ENCODE measurements at places on chromosomes 6 and 20.
A peak's percentile ranks its signal among the peaks of the same experiment; 100 is the strongest.

- DNase-seq: no peak
These were observed 13.4 kb downstream of the RFPL4B start for GRCh38 chr6:112360498-112360897.

GRCh38 chr6:152420696-152421095 lies 216.5 kb downstream of the SYNE1 start:
- DNase-seq: no peak

GRCh38 chr6:166461821-166462460 lies 79.2 kb upstream of the MPC1 start:
- DNase-seq: no peak

DNA sequence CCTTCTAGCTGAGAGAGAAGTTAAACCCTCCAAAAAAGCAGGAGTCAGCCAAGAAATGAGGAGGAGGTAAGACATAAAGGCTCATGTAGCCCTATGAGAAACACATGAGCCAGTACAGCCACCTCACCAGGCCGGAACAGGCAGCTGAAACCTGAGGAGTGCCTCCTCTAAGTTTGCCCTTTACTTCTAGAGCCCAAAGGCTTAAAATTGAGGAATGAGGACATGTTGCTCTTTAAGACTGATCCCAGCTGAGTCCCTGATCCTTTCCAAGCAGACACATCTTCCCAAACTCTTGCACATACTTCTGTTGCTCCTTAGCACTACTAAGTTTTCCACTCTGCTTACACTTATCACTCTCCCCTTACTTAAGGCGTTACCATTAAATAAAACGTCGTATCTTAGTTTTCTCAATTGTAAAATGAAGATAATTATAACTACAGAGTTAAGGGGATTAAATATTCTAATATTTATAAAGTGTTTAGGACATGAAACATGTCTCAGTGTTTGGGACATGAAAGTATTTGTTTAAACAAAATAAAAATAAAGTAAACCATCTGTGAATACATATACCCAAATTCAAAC lies 124.0 kb downstream of the OGFRL1 start:
- DNase-seq: no peak

- no peak for DNase-seq
These were observed 1.8 kb downstream of the ENTPD6 start for GRCh38 chr20:25197183-25197869.

DNA sequence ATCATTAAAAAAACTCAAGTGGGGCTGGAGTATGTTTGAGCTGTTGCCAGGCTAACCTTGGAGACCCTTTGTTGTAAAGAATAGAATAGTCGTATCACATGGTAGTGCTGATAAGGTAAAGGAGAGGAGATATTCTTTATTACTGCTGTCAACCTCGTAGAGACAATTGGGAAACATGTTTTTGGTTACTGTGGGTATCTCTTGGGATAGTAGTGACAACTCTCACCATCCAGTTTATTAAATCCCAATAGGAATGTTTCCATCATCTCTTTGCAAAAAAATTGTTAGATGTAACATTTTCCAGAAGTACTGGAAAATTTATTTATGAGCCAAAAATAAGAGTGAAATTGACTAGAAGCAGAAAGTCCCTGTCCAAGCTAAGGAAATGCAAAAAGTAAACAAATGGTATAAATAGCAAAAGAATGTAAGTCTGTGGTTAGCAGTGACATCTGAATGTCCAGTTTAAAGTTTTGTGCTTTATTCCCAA lies 829.3 kb upstream of the CITED2 start:
- DNase-seq: no peak

DNA sequence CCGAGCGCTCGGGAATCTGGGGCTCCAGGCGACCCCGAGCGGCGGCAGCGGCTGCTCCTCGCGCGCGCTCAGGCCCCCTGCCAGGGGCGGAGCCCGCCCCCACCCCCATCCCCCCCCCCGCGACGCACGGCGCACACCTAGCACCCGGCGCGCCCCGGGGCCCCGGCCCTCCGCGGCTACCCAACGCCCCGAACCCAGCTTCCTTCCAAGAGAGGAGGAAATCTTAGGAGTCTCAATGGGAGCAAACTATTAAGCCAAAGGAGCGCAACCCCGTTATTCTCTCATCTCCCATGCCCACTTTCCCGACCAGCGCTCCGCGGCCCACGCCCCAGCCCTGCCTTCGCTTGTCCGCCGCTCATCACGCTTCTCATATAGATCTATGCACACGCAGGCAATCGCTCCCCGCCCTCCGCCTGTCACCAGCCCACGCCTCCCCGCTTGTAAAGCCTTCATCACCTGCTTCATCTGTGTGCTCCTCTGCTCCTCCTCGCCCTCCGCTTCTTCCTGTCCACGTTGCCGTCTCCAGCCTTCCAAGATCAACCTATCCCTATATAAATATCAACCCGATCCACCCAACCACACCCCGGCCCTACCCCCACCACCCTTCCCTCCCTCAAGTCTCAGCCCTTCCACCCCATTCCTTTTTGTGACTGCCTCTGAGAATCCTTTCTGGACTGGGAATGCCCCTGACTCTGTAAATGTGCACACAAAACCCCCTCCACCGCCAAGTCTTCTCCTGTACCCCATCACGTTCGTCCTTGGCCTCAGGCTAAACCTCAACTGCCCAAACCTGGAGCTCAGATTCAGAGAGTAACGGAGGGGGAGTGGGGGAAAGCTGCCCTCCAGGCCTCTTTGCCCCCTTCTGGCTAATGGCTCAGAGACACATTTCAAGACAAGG lies at the start of gene DLK2:
Gene DLK2, minus strand, starts transcription at position 18 of the 898 bp plus-strand sequence. CDS start 723 bp downstream, outside the sequence.
- no peak for DNase-seq

GRCh38 chr6:116247285-116247684 lies 6.6 kb downstream of the TSPYL4 start:
- no peak for DNase-seq

DNA sequence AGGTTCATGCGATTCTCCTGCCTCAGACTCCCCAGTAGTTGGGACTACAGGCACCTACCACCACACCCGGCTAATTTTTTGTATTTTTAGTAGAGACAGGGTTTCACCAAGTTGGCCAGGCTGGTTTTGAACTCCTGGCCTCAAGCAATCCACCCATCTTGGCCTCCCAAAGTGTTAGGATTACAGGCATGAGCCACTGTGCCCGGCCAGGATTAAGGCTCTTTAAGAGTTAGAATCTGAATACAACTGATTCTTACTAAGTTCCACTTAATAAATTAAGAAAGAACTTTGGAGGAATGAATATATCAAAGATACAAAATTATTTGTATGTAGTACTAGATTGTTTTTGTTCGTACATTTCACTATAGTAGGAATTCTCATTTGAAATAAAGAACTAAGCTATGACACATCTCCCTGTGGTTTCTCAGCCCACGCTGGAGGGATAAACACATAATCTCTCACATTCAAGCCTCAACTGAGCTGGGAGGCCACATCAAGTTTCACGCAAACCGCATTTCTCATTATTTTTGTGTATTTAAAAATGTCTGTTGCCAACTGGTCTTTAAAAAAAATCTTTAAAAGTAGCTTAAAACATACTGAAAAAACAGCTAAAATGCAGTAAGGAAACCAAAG lies 34.2 kb downstream of the DTNBP1 start:
- DNase-seq: no peak

GRCh38 chr6:148746363-148747144 lies at the start of gene UST:
Gene UST, plus strand, starts transcription at chr6:148747030. Its CDS starts 401 bp downstream, at chr6:148747431.
- DNase-seq: no peak

DNA sequence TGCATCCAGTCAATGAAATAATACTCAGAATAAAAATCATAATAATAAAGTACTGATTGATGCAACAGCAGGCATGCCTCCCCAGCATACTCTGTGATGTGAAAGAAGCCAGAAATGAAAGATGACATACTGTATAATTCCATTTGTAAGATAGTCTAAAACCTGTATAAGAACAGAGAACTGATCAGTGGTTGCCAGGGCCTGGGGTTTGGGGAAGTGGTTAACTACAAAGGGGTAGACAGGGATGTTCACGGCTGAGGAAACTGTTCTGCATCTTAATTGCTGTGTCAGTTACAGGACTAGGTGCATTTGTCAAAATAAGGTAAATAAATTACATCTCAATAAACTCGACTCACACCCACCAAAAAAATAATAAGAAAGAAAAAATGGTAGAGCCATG lies 81.3 kb upstream of the BMP2 start:
- DNase-seq: no peak

GRCh38 chr6:108591040-108591816 lies 30.5 kb downstream of the FOXO3 start:
- DNase-seq: no peak

- DNase-seq: no peak
These were observed 23.5 kb upstream of the CTNNBL1 start for GRCh38 chr20:37670351-37670791.

- DNase-seq: no peak
These were observed 50.2 kb upstream of the SENP6 start for GRCh38 chr6:75551367-75551952.

GRCh38 chr6:26056583-26057350 lies 30.5 kb upstream of the HFE start:
- DNase-seq: peak; percentile 71

- DNase-seq: no peak
These were observed 593.1 kb upstream of the GJE1 start for GRCh38 chr6:141539617-141540016.

GRCh38 chr20:32559753-32560380 lies 25.3 kb downstream of the NOL4L start:
- DNase-seq: no peak

GRCh38 chr6:127590344-127590743 lies 13.4 kb downstream of the C6orf58 start:
- no peak for DNase-seq

DNA sequence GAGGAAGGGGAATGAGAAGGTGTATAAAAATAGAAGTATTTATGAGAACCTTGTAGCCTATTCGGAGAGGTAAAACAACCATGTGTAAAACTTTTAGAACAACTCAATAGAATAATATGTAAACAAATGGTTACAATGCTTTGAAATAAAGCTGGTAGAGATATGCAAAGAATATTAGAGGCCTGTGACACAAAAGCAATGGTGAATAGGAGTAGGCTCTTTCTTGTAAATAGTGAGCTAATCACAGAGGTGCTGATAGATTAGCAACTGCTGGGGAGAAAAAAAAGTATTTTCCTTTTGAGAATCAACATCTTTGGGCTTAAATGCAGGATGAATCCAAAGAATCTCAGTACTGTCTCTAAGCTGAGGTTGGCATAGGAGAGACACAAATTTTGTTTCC lies 7.0 kb downstream of the TMEM200A start:
- DNase-seq: no peak

- DNase-seq: no peak
These were observed 71.5 kb upstream of the HDAC2 start for GRCh38 chr6:114042267-114043016.

GRCh38 chr6:137875058-137875520 lies 8.0 kb downstream of the TNFAIP3 start:
- no peak for DNase-seq

DNA sequence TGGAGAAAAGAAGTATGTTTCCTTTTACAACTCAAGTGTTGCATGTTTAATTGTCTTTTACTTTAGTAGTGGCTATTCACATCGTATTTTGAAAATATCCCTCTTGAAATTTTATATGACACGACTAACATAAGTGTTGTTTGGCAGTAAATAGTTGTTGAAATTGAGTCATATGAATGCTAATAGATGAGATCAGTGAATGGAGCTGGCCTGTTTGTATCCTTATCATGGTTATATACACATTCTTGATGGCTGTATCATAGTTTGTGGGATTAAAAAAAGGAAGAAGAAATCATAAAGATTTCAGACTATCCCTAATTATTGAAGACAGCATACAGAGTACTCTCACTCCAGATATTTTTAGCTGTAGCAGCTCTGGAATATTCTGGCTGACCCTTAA lies 8.2 kb upstream of the RAE1 start:
- DNase-seq: no peak

DNA sequence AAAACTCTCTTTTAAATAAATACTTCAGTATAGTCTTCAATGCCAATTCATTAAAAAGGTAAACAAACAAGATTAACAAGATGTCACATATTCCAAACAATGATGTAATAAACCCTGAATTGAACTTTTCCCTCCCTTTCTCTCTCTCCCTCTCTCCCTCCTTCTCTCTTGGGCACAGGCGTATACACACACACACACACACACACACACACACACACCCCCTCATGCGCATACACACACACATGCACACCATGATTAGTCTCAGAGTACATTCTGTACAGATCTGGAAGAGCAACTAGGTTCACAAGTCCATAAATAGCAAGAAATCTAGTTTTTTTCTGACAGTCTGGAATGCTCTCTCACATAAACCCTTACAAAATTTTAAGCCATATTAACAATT lies 128.3 kb downstream of the DST start:
- no peak for DNase-seq

GRCh38 chr20:55283889-55284288 lies 721.4 kb downstream of the CBLN4 start:
- DNase-seq: no peak

DNA sequence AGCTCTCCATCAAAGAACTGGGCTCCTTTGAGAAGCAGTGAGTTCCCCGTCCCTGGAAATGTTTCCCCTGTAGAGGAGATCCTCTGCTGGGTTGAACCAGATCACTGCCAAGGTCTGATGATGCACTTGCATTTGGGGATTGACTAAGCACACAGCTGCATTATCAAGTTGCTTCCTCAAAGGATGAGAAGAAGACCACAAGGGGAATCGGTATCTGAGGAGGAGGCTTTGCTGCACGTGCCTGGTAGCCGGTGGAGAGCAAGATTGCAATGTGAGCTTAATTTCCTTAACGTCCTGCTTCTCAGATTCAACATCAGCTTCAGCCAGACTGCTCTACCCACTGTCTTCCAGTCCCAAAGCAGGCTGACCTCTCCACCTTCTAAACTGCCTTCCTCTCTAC lies 128.8 kb upstream of the STMND1 start:
- no peak for DNase-seq

DNA sequence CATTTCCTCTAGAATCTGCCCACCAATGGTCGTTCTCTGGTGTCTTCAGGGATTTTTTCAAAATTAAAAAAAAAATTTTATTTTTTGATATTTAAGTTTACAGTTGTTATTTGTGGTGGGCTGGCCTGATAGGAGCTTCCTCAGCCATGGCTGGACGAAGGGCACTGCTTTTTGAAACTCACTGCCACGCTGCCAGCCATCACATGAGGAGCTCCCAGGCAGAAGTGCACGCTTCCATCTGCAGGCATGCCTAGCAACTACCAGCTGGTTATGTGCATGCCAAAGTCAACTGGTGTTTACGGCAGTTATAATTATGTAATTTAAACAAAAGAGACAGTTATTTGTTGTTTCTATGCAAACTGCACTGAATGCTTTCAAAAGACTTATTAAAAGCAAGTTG lies 105.1 kb downstream of the IRF4 start:
- no peak for DNase-seq

- DNase-seq: no peak
These were observed 117.3 kb downstream of the OPRM1 start for GRCh38 chr6:154156135-154156896.

DNA sequence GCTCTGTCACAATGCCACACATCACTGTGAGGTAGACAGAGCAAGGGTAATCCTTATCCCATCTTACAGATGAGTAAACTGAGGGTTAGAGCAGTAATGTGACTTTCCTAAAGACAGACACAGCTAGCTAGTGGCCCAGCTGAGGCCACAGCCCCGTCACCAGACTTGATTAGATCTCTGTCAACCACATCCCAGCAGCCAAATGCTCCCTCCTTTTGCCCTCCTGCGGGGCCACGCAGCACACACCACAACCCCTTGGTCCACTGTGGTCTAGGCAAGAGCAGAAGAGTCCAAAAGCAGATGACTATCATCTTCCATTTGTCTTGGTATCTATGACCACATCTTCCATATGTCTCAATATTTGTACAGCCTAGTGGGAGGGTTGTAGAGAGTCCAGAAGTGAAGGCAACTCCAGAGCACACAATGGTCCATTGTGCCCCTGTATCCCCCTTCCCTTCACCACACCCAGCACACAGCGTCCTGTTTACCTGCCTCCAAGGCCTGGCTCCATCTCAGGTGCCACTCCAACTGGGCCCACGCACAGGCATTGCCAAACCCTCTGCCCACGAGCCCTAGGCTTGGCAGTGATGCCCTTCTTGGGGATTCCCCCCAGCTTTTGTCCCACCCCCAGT lies 47.1 kb upstream of the FOXP4 start:
- no peak for DNase-seq

All from hematopoietic multipotent progenitor cell treated with erythropoietin and hydrocortisone succinate and interleukin-3 and kit ligand, for 17 days (in vitro differentiated cells).